ENCODE measurements at places on chromosomes 11 and 22.
A peak's percentile ranks its signal among the peaks of the same experiment; 100 is the strongest.

DNA sequence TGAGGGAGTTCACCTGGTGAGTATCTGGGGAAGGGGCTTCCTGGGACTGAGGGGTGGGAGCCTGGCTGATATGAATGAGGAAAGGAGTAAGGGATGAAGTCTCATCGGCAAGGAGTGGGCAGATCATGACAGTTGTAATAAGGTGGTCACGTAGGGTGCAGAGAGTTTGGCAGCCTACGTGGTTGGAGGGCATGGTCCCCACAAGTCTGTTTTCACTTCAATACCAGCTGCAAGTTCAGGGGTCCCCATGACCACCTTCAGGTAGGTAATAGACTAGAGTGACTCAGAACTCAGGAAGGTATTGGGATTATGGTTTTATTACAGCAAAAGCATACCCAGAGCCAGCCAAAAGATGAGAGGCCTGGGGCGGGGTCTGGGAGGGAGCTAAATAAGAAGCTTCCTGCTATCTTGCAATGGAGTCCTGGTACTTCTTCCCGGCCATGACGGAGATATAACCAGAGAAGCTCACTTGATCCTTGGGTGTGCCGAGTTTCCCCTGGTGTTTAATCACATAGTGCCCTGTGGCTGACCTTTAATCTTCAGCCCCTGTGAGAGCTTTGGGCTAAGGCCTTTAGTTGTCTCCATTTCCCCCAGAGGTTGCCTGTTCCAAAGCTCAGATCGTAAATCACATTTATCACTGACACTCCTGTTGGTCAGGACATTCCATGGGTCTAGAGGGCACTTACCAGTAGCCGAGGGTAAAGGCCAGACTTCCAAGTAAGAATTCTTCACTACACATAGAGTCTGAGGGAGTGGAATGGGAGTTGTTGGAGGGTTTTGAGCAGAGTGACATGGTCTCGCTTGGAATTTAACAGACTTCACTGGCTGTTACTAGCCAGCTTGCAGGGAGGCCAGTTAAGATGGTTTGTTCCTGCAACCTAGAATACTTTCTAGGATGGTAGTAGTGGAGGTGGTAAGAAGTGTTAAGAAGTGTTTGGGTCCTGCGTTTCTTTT, 9.1 kb downstream of the SLC3A2 start:
- DNase-seq, result no peak

- no peak for DNase-seq
Observed at GRCh38 chr11:115334932-115335788, 169.1 kb downstream of the CADM1 start.

- no peak for DNase-seq
Observed at GRCh38 chr22:44068422-44069191, 44.5 kb downstream of the PARVB start.

- peak; percentile 54 for DNase-seq
Observed at GRCh38 chr11:123083623-123084029, 21.7 kb upstream of the HSPA8 start.

GRCh38 chr22:43750751-43751150, 61.4 kb downstream of the EFCAB6 start:
- no peak for DNase-seq

DNA sequence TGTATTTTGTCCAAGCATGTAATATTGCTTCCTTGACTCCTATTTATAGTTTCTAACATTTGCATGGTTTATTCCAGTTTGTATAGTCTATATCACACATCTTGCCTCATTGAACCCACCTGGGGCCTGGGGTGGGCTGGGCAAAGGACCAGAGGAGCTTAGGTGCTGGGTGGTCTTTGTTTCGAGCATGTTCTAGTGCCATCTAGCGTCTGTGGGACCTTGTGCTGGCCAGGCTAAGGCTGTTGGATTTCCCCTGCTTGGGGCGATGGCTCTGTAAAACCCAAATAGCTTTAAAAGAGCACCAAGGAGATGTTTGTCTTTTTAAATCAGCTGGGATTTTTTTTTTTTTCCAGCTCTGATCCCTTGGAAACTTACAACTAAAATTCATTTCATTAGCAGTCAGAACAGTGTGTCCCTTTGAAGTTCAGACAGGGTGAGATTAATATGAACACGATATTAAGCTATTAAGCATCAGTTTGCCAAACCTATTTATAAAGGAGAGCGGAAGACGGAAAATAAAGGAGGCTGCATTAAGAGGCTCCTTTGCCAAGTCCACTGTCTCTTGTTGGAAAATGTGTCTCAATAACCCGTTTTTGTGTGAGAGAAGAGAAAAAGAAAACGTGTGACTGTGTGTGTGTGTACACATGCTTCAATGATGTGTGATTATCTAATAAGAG, 157.4 kb downstream of the COMMD9 start:
- peak; percentile 25 for DNase-seq

DNA sequence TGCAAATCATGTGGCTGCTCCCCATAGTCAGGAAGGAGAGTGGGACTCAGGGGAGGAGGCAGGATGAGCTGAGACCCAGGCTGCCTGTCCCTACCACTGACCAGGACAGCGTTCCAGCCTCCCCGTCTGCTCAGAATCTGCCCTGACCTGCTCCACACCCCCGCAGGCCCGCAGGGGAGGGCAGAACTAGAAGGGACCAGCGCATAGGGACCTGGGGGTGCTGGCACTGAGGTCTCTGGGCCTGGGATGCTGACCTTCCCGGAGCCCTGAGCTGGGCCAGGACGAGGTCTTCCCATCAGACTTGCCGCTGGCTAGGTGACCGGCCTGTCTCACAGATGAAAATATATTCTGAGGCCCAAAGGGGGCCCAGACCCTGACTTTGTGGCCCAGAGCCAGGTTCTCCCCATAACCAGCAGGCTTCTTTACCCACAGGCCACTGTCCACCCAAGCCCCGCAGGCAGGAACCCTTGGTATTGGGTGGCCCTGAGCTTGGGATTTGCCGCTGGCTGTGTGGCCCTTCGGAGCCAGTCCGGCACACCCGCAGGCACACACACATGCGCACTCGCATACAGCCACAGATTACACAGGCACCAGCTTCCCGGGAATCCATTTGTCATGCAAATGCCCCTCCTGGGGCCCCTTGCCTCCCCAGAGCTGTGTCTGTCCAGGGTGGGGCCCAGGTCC, 13.8 kb upstream of the PIM3 start:
- no peak for DNase-seq

DNA sequence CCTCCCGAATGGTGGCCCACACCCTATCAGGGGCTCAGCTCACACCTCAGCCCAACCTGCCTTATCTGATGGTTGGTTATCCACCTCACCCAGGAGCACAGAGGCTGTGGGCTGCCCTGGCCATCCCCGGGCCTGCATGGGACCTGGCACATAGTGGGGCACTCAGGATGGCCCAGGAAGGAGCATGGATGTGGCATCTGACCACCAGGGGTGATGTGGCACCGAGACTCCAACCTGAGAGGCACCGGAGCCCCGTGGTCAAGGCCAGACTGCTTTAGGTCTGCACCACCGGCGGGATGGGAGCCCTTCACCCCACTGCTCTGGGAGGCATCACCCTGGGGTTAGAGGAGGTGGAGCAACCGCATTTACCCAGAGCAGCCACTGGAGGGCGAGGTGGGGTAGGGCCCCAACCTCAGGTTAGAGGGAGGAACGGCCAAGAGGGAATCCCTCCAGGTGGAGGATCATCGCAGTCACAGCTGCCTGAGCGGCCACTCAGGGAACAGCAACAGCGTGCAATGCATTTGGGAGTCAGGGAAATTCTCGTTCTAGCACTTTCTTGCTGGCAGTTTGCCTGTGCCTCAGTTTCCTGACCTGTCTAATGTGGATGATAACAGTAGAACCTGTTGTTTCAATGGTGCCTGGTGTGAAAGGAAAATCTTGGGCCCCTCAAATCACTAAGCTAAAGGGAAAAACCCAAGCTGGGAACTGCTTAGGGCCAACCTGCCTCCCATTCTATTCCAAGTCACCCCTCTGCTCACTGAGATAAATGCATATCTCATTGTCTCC, 52.9 kb upstream of the CARS1 start:
- DNase-seq, result peak; percentile 55

DNA sequence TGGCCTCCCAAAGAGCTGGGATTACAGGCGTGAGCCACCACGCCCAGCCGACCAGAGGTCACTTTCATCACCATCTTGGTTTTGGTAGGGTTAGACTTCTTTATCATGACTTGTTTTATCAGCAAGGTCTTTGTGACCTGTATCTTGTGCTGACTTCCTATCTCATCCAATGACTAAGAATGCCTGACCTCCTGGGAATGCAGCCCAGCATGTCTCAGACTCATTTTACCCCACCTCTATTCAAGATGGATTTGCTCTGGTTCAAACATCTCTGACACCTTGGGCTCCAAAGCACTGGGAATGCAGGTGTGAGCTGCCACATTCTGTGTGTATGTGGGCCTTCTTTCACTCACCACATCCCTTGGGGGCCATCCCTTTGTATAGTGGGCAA, 5.1 kb upstream of the TALDO1 start:
- DNase-seq, result no peak

- no peak for DNase-seq
Observed at GRCh38 chr11:86606836-86607481, 65.5 kb downstream of the ME3 start.

- DNase-seq, result no peak
Observed at GRCh38 chr11:86151174-86152005, 82.5 kb upstream of the PICALM start.

- DNase-seq, result no peak
Observed at GRCh38 chr11:83569134-83569805, 283.1 kb upstream of the CCDC90B start.

- DNase-seq, result no peak
Observed at GRCh38 chr22:26996154-26996553, 338.8 kb downstream of the MIAT start.

DNA sequence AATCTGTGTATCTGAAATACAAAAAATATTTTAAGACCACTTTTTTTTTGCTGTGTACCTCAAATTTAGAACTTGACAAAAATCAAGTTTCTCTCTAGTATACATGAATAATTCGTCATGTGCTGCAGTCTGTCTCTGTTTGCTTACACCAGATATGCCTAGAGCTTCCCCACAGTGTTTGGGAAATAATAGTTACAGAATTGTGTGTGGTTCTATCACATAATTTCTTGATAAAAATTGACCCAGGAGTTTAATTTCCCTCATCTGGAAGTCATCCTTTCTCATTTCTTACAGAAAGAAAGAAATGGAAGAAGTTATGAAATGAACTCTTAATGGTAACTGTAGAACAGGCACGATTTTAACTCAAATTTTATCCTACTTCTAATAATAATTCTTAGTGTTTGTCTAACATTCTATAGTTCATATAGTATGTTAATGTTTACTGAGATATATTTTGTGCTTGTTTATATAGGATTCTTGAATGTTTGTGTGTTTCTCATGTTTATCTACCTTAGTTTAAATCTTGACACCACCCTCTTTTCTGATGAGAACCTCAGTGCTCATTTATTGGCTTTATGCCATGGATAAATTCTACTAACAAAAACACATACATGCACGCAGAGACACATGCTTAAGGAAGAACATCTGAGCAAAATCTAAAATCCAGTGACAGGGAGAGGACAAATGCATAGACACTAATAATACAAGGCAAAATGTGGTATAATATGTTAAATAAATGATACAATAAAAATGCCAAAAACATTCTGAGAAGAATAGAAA, 61.4 kb upstream of the CTSC start:
- DNase-seq, result no peak

- DNase-seq, result no peak
Observed at GRCh38 chr11:6251990-6252473, 7.6 kb upstream of the CCKBR start.

GRCh38 chr11:64053699-64054098, 18.0 kb downstream of the FLRT1 start:
- no peak for DNase-seq

GRCh38 chr22:41284465-41284864, 1.5 kb downstream of the RANGAP1 start:
- DNase-seq, result no peak

DNA sequence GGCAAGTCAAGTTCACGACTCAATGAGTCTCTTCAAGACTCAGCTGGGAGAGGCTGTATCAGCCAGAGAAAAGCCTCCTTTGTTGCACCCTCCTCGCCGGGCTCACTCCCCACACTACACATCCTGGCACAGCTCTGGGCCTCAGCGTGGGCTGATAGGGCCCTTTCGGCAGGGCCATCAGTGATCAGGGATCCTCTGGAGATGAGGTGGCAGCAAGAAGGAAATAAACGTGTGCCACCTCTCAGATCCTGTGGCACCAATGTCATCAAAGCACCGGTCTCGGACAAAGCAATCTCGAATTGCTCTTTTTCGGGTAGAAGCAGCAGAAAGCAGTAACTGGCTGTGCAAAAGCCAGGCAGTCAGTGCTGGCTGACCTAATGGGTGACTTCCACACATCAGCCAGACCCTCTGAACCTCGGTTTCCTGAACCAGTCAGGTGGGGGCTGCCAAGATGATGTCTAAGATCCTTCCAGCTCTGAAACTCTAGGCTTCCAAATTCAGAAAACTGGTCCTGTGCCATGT, 2.1 kb downstream of the EHD1 start:
- no peak for DNase-seq

GRCh38 chr11:122882857-122883645, 492 bp downstream of the JHY start:
- peak; percentile 62 for DNase-seq

- DNase-seq, result no peak
Observed at GRCh38 chr11:3165916-3166267, 782 bp upstream of the OSBPL5 start.

- DNase-seq, result no peak
Observed at GRCh38 chr11:118081241-118081958, 4.5 kb downstream of the TMPRSS4 start.

DNA sequence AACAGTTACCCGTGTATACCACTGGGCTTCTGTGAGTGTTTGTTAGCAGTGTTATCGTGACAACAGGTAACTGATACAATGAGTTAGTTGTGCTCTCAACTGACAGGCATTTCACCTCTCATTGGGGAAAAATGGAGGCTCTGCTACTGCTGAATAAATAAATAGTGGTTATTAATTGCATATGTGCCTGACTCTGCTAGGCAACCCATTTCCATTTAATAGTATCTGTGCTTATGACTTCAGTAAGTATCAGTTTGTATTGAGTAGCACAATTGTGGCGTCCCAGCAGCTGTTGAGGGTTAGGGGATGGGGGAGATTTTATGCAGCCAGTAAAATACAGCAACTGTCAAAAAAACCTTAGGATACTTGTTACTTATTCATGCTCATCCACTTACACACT, 123.4 kb upstream of the SEZ6L start:
- DNase-seq, result no peak

DNA sequence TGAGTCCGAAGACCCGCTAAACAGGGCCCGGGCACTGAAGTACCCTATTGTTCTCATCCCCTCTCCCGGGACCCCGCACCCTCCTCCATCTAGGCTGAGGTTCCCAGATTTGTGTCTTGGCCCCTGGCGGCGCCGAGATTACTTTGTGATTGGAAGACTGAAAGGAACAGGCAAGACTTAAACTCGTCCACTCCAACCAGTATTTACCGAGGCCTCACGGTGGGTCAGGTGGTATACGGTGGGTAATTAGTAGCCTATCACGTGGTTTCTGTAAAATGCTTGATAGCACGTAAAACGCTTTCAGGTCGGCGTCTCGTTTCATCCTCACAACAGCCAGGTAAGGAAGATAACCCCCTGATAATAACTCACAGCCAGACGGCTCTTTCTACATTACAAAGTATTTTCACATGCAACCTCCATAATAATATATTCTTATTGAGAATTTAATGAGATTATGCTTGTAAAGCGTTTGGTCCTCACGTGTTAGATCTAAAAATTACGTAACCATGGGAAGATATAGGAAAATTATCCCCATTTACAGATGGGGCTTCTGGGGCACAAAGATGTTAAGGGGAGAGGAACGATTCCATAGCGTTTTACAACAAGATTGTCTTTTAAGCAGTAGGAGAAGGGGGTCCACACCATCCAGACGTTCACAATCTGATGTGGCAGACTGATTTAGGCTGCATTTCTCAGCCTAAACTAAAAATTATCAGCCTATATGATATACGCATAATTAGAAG, 642 bp upstream of the PIK3C2A start:
- DNase-seq, result peak; percentile 68

GRCh38 chr22:37529652-37530345, 10.6 kb upstream of the CARD10 start:
- peak; percentile 40 for DNase-seq
